ENCODE measurements at places on chromosomes 4 and X.

- DNase-seq = no peak
These were observed 562.4 kb downstream of the KCTD8 start for GRCh38 chr4:43886196-43886595.

GRCh38 chrX:15749642-15750610 is 11.9 kb downstream of the CA5B start:
- peak; percentile 53 for DNase-seq

- DNase-seq = peak; percentile 29
These were observed 205.3 kb downstream of the TENM3 start for GRCh38 chr4:182448281-182449151.

- no peak for DNase-seq
These were observed 1.3 kb downstream of the NOP14 start for GRCh38 chr4:2961811-2962441.

DNA sequence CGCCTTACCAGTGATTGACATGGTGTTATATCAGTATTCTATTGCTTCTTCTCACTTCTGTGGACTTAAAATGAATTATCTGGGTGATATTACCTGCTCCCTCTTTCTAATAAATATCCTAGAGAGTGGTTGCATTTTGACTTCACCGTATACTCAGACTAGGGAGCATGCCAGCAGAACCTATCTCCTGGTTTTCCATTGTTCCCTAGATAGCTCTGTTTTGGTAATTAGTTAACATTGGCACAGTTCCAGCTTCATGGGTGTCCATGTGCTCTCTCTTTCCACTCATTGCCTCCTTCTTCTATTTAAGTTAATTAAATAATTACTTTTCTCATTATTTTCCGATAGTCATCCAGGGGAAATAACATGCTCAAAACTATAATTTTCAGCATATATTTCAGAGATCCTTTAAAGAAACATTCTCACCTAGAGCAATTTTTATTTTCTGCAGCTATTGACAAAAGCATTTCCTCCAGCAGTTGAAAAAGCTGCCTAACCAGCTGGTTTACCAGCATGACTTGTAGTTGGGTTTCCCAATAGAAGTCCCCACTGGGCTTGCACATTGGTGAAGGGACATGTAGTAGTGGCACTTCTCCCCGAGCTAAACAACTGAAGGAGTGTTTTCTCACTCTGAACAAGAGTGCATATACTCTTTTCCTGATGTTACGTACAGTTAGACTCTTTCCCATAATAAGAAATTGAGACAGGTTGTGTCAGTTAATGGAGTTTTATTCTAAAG is 27.9 kb upstream of the PAPSS1 start:
- no peak for DNase-seq

DNA sequence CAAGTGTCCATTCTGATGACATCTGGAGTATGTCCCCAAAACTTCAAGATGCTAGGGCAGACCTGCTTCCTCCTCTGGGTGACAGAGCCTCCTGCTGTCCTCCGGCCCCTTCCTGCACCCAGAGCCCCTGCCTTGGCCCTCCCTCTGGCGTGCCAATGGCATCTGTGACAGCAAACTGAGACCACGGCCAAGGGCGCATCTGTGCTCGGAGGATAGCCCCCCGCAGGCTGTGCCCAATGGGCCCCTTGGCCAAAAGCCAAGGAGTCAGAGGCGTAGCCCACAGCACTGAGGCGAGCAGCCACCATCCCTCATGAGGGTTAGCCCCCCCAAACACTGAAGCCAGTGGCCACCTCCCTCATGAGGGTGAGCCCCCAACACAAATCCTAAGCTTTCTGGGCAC is 7.9 kb downstream of the LRPAP1 start:
- no peak for DNase-seq

DNA sequence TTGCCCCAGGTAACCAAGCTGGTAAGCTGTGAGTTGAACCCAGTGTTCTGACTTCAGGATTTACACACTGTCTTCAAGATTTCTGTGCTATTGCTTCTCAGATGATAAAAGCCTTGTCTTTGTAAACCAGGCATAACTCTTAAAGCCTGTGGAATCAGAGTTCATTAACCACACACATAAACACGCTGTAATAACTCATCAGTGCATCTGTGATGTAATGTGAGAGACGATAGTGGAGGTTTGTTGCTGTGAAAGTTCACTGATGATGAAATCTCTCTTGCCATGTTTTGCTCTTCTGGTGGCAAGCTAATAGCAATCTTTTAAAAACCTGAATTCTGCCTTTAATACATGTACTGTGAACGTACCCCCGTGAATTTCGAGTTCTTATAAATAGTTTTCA is 41.5 kb downstream of the CLCN4 start:
- no peak for DNase-seq

GRCh38 chr4:133624744-133625143 is 475.6 kb downstream of the PCDH10 start:
- DNase-seq = no peak

- no peak for DNase-seq
These were observed 161.8 kb upstream of the PCDH18 start for GRCh38 chr4:137694138-137694537.

- no peak for DNase-seq
These were observed 94.1 kb downstream of the DRD5 start for GRCh38 chr4:9875516-9875915.

DNA sequence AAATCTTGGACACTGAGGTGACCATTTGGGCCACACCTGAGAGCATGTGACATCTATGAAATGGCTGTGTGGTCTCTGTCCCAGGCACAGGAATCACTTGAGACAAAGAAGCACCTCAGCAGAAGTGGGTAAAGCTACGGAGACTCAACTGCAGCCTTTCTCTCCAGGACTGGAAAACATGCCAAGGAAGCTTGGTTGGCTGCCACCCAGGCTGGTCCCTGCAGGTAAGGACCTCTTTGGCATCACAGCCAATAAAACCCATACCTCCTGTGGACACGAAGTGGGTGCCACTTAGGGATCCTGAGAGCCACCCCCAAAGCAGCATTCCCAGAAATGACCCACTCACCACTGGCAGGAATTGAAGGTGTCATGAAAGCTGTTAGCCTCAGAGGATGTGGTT is 74.6 kb downstream of the LEF1 start:
- no peak for DNase-seq

DNA sequence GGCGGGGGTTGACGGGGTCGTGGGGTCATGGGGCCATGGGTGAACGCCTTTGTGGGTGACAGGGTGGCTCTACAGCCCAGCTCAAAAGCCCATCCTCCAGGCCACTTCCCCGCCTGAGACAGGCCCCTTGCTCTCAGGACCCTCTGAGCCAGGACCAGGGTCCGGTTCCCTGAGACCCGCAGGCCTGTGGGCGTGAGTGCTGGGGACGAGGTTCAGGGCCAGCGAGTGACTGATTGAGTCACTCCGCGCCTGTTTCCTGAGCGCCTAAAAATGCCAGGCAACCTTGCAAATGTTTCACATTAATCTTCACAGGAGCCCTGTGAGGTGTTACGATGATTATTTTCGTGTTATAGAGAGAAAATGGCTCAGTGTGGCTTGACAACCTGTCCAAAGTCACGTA is 97.8 kb downstream of the ZNF674 start:
- DNase-seq = no peak

DNA sequence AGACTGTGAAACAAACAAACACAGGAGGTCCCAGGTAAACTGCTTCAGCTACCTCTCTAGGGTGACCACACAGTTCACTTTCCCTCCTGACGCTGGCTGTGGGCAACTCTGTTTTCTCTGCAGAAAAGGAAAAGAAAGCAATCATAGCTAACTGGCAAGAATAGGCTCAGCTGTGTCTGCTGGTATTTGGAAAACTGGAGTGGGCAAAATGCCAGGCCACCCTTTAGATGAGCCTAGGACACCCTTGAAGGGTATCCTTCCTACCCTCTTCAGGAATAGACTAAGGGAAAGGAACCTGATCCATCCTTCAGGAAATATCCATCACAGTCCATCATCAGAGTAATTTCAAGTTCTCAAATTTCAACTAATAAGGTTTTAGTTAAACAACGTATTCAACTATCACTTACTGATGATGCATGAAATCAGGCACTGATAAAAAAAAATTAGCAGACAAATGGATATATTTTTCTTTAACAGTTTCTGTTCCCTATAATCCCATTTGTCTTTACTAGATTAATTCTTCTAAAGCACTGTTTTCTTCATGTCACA is 60.9 kb downstream of the CAMK2D start:
- DNase-seq = no peak

DNA sequence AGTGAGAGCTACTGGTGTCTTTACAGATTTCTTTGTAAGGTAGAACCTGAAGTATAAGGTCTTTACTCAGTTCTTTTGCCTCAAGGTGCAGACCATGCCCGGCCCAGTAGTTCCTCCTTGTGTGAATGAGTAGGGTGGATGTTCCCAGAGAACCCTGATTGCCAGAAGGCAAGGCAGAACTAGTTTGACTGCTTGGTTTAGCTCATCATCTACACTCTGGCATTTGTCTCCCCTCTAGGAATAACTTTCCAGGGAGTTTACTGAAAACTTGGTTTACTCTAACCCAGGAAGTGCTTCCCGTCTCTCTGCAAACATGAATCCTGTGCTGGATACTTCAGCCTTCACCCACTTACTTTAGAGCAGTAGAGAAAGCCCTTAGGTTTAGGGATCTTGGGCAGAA is 29.1 kb downstream of the MCUB start:
- no peak for DNase-seq

- no peak for DNase-seq
These were observed 294.8 kb downstream of the PACRGL start for GRCh38 chr4:20995015-20995414.

DNA sequence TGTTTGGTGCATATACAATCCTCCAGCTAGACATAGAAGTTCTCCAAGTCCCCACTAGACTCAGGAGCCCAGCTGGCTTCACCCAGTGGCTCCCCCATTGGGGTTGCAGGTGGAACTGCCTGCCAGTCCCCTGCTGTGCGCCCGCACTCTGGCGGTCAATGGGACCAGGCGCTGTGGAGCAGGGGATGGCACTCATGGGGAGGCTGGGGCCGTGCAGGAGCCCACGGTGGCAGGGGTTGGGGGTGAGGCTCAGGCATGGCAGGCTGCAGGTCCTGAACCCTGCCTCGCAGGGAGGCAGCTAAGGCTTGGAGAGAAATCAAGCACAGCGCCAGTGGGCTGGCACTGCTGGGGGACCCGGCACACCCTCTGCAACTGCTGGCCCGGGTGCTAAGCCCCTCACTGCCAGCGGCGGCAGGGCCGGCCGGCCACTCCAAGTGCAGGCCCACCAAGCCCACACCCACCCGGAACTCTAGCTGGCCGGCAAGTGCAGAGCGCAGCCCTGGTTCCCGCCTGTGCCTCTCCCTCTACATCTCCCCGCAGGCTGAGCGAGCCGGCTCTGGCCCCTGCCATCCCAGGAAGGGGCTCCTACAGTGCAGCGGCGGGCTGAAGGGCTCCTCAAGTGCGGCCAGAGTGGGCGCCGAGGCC is 12.7 kb upstream of the TMPRSS11D start:
- DNase-seq = no peak

DNA sequence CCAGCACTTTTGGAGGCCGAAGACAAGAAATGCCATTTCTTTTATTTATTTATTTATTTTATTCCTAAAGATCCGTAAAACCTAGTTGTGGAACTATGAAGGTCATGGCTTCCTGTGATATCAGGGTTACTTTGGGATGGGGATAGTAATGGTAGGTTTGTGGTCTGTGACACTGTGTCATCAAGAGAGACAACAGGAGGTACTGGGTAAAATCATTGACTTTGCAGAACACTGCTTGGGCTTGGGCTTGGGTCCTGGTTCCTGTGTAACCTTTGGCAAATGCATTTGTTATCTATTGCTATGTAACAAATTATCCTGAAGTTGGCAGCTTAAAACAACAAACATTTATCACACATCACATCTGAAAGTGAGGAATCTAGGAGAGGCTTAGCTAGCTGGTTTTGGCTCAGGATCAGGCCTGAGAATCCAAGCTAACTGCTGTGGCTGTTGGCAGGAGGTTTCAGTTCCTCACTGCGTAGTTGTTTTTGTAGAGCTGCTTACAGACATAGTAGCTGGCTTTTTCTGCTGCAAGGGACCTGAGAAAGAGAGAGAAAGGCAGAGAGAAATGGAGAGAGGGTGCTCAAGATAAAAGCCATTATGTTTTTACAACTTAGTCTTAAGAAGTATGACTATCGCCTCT is 576.4 kb upstream of the SLIT2 start:
- no peak for DNase-seq

Measured in CD4-positive, alpha-beta T cell treated with Interleukin-6 for 4 hours (primary cell).